ENCODE measurements at places on chromosomes 13 and 19.
A peak's percentile ranks its signal among the peaks of the same experiment; 100 is the strongest.

GRCh38 chr13:67651908-67652465, 421.9 kb upstream of the PCDH9 start:
- DNase-seq, result no peak

- DNase-seq, result no peak
These were observed 9.0 kb downstream of the NANOS3 start for GRCh38 chr19:13885826-13886365.

DNA sequence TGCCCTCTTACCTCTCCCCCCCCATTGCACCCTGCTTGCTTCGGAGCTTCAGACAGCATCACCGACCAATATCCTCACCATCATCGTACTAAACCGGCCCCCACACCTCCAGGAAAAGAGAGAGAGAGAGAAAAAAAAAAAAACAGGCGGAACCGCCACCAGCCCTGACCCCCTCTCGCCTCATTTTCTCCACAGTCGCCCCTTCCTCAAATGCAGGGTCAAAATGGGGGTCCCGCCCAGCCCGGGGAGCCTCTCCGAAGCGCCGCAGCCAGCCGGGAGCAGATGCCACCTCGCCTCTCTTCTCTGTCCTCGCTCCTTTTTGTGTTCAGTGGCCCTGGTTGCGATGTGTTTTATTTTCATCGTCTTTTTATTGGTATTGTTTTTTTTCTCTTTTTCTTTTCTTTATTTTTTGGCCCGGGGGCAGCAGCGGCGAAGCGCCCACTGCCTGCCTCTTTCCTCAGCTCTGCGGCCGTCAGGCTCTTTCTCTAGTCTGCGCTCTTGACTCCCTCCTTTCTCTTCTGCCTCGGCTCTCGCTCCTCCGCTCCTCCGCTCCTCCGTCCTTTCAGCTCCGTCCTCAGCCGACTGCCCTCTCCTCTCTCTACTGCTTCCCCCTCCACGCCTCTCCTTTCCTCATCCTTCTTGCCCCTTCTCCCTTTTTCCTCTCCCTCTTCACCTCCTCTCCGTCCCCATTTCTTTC, 41.4 kb downstream of the DEDD2 start:
- peak; percentile 7 for DNase-seq

- DNase-seq, result no peak
These were observed 64.2 kb upstream of the UQCRFS1 start for GRCh38 chr19:29277102-29277501.

DNA sequence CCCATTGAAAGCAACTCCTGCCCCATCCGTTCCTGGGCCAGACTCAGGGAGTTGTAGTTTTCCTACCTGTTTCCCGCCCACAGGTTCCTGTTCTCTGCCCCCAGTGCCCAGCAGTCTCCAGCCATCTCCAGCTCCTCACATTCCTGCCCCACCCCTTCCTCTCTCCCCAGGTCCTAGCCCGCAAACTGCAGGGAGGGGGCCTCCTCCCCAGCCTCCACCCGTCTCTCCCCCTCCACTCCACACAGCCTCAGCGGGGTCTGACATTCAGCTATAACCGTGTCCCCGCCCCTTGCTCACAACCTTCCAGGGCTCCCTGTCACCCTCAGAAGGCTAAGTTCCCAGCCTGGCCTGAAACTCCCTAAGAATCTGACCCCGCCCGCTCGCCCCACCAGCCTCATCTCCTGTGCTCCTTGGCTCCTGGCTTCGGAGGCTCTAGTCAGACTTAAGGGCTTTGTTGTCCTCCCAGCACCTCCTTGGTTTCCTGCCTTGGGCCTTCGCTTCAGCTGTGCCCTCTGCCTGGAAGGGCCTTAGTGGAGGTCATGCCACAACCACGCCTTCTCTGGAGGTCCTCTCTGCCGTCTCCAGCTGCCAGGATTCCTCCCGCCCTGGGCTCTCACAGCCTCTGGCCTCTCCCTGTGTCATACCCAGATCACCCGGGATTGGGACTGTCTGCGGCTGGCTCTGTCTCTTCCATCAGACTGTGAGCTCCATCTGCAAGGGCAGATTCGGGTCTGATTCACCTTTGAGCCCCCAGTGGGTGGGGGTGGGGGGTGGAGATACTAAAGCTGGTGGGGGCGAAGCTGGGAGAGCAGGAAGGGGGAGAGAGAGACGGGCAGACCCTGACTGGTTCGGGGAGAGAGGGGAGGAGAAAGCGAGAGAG, 5.1 kb upstream of the SPACA6 start:
- peak; percentile 69 for DNase-seq

GRCh38 chr13:29978211-29978610, 127.8 kb upstream of the UBL3 start:
- no peak for DNase-seq

DNA sequence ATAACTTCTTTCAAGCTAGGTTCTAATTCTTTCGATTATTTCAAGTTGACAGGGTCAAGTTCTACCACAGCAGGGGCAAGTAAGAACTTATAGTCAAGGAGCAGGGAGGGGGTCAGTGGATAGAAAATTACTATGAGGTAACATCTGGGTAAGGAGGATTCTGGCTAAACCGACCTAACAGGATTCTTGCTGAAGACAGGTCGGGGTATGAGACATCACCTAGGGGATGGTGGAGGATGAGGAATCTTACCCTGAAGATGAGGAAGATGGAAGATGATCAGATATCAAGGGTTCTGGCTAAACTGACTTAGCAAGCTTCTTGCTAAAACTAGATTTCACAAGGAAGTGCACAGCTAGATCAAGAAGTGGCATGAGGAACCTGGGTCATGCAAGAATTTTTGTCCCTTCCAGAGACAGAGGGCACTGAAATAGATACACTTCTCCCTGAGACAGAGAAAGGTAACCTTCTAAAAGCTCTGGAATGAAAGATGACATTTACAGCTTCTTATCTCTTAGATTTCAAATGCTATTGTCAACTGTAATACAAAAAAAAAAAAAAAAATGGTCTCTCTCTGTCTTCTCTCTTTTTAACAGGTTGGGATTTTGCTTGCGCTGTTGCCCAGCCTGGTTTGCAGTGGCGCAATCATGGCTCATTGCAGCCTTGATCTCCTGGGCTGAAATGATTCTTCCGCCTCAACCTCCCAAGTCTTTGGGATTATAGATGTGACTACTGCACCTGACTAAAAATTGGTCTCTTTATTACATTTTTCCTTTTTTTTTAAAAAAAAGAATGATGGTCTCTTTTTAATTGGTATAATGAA, 9.6 kb upstream of the METTL21C start:
- no peak for DNase-seq

All from globus pallidus (tissue), 1 donor.